Endodermal cell (in vitro differentiated cells): ENCODE measurements at places on chromosomes 2 and 18. TPM values are rescaled to one million over a fixed set of nuclear protein-coding genes. Genes with fewer than 3 reads are reported as not detected.

GRCh38 chr2:182259629-182260150 is 167.1 kb downstream of the PDE1A start:
- no peak for DNase-seq
- H3K27me3 ChIP-seq, result no peaks in the 10 kb centered on the region
- H3K4me3 ChIP-seq, result no peak overlapping the region
- H3K36me3 ChIP-seq, result no peaks in the 10 kb centered on the region

DNA sequence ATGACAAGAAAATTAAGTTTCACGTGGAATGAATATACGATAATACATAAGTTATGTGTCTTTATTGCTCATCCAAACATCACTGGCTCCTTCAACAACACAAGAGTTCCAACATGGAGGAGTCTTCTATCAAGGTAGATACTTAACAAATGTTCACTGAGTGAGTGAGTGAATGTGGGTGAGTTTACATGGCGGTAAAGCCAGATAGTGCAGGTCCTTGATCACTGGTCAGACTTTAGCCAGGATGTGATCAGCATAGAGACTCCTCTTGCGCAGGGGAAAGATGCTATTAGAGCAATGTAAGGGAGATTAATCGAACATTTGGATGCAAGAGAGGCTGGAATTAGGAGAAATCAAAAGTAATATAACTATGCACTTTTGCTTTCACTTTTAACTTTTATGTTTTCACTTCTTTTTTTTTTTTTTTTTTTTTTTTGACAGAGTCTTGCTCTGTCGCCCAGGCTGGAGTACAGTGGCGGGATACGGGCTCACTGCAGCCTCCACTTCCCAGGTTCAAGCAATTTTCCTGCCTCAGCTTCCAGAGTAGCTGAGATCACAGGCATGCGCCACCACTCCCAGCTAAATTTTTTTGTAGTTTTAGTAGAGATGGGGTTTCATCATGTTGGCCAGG is 249.0 kb upstream of the ID2 start:
- no peak for DNase-seq
- no peak overlapping the region for H3K27ac ChIP-seq
- H3K27me3 ChIP-seq, result no peaks in the 10 kb centered on the region
- no peaks in the 10 kb centered on the region for H3K4me1 ChIP-seq
- no peaks in the 10 kb centered on the region for H3K36me3 ChIP-seq
- H3K4me3 ChIP-seq, result no peak overlapping the region

DNA sequence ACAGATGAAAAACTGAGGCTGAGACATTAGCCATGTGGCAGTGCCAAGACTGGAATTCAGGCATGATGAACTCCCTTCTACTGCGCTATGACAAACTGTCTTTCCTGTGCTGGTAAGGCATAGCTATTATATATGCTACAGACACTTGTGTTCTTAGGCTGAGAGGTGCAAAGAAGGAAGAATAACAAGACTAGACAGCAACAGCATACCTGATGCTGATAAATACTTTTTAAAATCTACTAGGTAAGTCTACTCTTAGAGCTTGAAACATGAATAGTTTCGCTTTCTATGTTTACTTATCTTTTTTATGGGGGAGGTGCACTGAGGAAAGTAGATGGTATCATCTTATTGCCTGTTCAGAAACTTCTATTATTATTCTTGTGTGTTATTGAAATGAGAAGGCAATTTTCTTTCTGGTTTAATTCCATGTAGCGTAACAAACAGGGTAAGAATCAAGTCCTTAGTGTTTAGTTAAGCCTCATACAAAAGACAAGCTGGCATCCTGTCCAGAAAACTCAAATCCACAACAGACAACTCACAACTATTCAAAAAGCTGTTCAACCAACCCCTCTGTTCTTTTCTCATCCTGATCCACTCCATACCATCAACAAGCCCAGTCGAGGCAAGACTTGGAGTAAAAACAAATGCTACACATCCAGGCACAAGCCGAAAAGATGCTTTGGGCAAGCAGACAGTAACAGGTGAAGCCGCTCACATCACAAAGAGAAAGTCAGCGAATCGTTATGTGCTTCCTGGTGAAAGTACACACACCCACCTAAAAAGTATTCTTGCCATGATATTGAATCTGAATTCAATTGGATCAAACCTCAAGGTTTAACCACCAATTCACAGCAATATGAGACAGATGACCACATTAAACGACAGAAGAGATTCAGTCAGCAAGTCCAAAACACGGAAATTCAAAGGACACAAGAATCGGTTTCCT is 1.5 kb downstream of the TTC32 start:
- peak overlapping the region; percentile 97 for H3K4me3 ChIP-seq
- no peak for DNase-seq
- H3K4me1 ChIP-seq, result peaks cover 4% of the 10 kb centered on the region
- no peaks in the 10 kb centered on the region for H3K36me3 ChIP-seq
- no peaks in the 10 kb centered on the region for H3K27me3 ChIP-seq
- H3K27ac ChIP-seq, result no peak overlapping the region

GRCh38 chr2:40546439-40547191 is 94.7 kb upstream of the SLC8A1 start:
- DNase-seq, result no peak
- H3K4me1 ChIP-seq, result no peaks in the 10 kb centered on the region
- H3K36me3 ChIP-seq, result no peaks in the 10 kb centered on the region
- H3K27me3 ChIP-seq, result no peaks in the 10 kb centered on the region
- H3K4me3 ChIP-seq, result no peak overlapping the region
- no peak overlapping the region for H3K27ac ChIP-seq

DNA sequence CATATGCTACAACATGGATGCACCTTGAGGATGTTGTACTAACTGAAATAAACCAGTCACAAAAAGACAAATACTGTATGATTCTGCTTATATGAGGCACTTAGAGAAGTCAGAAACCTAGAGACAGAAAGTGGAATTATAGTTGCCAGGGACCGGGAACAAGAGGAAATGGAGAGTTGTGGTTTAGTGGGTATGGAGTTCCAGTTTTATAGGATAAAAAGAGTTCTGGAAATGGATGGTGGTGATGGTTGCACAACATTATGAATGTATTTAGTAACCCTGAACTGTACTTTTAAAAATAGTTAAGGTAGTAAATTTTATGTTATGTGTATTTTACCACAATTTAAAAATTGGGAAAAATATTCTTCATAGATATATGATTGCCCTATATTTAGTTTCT is 97.7 kb downstream of the DPP4 start:
- H3K4me3 ChIP-seq, result no peak overlapping the region
- no peaks in the 10 kb centered on the region for H3K36me3 ChIP-seq
- no peaks in the 10 kb centered on the region for H3K27me3 ChIP-seq
- H3K27ac ChIP-seq, result no peak overlapping the region
- no peak for DNase-seq

DNA sequence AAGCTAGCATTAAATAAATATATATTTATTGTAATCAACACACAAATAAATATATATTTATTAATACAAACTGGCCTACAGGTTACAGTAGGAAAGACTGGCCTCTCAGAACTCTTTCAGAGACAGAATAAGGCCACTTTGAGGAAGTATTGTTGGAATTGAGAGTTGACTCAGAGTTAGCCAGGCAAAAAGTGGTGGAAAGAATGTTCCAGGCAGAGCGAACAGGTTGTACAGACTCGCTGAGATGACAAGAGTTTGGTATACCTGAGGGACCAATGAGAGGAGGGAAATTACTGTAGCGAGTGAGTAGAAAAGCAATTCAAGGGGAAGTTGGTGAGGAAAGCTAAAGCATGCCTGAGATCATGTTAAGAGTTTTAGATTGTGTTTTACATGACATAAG is 19.0 kb upstream of the XDH start:
- H3K27ac ChIP-seq, result no peak overlapping the region
- H3K4me1 ChIP-seq, result no peaks in the 10 kb centered on the region

GRCh38 chr2:185202945-185203528 is 535.6 kb upstream of the FSIP2 start:
- H3K4me1 ChIP-seq, result no peaks in the 10 kb centered on the region
- H3K4me3 ChIP-seq, result no peak overlapping the region
- H3K36me3 ChIP-seq, result no peaks in the 10 kb centered on the region
- H3K27ac ChIP-seq, result no peak overlapping the region

Gene ANKRD30BL
- not detected in 3 replicates for total RNA-seq

Gene TMEM169
- 1.3 to 3.8 TPM (median 3.6 TPM) in 3 replicates for total RNA-seq
